ENCODE measurements at places on chromosomes 3 and 15.
A peak's percentile ranks its signal among the peaks of the same experiment; 100 is the strongest.

DNA sequence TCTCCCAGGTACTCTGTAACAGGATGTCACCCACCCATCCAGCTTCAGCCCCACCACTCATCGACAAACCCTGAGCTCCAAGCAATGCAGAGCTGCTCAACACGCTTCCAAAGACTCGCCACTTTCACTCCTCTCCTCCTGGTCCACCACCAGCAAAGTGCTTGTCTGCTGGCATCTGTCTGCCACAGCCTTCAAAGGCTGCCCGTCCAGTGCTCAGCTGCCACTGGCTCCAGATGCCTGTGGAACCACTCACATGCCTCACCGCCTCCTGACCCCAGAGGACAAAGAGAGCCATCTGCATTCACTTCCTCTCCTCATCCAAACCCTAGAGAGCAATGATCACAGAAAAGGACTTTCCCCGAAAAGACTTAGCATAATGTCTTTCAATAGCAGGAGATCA lies 109.5 kb upstream of the OCA2 start:
- no peak for DNase-seq

DNA sequence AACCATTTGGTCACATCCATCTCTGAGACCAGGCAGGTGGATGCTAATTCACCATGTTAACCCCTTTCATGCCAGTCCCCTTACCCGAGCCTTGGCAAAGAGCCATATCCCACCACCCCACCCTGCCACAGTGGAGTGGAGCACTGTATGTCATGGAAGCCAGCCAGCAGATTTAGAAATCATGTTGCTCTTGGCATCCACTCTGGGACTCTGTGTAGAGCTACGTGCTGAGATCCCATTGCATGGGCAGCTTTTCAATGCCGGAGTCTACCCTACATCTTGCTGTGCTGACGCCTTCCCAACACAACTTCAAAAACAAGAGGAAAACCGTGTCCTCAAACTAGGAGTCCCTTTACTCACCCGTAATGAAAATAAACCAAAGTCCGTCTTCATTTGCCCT lies 131.0 kb downstream of the NTRK3 start:
- no peak for DNase-seq

DNA sequence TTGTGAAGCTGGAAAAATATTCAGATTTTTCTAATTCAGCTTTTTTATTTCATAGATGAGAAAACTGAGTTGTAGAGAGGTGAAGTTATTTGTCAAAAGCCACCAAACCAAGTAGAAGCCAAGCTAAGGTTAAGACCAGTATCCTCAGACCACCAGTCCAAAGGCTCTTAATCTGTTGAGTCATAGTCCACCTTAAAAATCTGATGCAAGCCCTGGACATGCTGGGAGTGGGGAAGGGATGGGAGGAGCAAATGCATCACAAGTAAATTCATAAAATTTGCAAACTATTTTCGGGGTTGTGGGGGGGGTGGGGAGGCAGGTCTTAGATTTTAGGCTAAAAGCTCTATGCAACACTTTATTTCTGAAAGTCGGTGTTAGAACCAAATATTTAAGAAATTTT lies 307.7 kb upstream of the SEMA6D start:
- DNase-seq: no peak

DNA sequence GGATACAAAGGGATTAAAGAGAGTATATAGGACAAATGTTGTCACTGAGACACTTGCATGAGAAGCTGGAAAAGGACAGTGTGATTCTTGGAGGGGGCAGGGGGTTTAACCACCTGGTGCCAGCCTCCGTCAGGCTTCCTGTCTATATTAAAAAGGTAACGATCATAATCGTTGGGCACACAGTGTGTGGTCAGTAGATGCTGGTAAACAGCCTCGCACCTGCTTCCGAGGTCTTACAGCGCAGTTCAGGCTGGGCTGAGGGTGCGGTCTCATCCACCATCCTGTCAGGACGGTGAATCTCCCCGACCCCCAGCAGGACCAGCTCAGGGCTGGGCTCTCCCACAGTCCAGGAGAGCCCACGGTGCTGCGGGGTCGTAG lies 47.7 kb upstream of the SMAD6 start:
- no peak for DNase-seq

GRCh38 chr3:160184655-160185054 lies 40.6 kb upstream of the C3orf80 start:
- DNase-seq: no peak

DNA sequence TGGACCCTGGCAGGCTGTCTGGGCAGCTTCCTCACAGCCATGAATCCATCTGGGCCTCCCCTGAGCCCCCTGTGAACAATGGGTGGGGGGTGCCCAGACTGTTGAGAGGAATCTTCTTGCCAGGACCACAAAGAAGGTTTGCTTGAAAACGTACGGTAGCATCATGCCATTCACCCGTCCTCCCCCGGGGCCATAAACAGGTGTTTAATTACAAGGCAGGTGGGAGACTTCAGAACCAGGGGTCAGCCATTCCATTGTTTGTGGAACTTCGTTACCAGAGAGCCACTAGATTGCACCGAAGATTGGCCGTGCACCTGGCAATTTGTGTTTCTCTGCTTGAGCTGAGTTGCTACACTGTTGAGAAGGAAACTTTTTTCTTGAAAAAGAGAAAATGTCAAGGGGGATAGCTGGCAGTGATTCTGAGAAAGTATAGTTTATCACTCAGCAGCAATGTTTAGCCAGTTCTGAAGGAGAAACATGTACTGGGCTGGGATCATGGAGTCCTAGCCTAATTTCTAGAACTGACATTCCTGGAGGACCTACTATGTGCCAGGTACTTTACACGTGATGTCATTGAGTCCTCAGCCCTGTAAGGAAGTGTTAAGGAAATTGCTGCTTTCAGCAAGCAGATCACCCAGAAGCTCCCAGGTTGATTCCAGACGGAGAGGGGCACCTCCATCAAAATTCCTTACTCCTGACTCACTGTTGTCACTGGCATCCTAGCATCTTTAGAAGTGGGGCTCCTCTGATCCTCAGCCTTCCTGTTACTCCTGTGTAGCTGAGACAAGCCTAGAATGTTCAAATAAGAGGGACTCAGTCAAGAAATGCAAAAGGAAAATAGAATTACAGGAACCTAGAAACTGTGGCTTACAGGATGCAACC lies 103.8 kb upstream of the UBE2E1 start:
- DNase-seq: no peak

DNA sequence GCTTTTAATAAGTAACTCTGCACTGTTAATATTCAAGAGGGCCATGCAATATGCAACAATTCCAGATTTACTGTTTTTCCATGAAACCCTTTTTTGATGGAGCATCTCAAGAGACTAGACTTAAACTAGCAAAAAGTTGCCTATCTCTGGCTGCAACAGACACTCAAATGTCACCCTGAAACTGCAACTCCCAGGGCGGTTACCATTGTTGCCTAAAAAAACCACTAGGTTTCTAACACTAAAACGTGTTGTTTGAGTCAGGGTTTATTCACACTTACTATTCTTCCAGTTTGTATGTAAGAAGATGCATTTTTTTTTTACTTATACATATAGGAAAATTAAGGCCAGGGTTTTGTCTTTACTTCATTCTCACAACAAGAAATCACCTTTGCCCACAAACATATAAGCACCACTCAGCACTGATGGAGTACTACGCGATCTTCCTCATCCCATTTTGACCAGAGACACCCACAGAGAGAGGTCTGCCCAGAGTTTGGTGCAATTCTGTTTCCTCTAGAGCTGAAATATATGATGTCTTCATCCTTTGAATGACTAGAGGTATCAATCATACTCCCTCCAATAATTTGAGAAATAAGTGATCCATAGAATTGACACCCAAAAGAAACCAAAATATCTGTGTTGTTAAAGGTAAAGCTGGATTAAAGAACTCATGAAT lies 124.0 kb upstream of the SNTN start:
- DNase-seq: no peak

GRCh38 chr3:6396631-6397030 lies 464.3 kb upstream of the GRM7 start:
- no peak for DNase-seq

DNA sequence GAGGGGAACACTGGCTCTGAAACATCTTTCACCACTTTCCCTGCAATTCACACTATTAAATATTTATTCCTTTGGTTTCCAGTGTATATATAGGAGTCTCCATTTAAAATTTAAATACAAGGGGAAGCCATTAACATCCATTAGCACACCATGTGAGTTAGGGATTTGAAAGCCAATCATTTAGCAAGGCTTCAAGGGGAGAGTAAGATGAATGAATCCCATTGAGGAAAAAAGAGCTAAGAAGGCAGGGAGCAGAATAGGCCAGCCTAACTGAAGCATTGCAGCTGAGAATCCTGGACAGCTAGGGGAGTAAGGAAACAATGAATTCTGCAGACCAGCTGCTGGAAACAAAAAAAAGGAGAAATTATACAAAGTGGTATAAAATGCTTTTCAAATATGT lies 426.1 kb downstream of the IL5RA start:
- no peak for DNase-seq

- no peak for DNase-seq
These were observed 234.6 kb downstream of the THRB start for GRCh38 chr3:24259901-24260512.

DNA sequence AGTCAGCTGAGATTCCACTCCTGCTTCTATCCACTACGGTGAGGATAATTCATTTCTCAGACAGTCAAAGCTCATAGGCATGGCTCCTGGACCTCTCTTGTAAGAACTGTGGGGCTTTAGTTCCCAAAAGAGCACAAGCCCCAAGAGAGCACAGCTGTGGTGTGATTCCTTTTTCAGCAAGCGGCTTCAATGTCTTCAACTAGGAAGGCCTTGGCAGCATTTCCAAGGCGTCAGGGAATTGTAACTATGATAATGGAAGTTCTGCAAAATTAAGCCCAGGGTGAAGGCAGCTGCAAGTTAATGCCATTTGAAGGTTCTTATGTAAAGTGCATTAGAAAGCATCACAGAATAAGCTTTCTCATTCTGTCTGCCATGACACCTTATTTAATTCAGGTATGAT lies 657.1 kb downstream of the GRM7 start:
- no peak for DNase-seq

- no peak for DNase-seq
These were observed 550.0 kb downstream of the AGBL1 start for GRCh38 chr15:86629409-86630356.

GRCh38 chr3:16090024-16090423 lies 84.5 kb upstream of the GALNT15 start:
- DNase-seq: no peak

- DNase-seq: no peak
These were observed 9.7 kb upstream of the LRRC15 start for GRCh38 chr3:194379231-194379630.

DNA sequence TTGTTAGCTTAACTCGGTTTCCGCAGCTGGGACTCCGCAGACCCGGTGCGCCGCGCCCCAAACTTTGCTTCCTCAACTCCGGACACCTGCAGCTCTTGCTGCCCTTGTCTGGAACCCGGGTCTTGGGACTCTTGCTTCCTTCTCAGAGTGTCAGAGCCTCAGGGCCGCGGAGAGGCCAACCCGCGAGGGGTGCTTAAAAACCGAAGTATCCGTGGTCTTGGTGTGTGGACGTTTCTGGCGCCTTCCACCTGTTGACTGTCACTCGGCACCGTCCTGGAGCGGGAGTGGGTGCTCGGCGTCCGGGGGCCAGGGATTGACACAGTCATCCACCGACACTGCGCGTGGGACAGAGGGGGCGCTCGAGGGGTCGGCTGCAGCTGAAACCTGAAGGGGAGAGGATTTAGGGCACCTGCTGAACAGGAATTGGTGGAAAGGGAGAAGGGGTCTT lies 386 bp downstream of the SQOR start:
- peak; percentile 63 for DNase-seq

- DNase-seq: no peak
These were observed 249.5 kb downstream of the IL5RA start for GRCh38 chr3:2860626-2861025.

DNA sequence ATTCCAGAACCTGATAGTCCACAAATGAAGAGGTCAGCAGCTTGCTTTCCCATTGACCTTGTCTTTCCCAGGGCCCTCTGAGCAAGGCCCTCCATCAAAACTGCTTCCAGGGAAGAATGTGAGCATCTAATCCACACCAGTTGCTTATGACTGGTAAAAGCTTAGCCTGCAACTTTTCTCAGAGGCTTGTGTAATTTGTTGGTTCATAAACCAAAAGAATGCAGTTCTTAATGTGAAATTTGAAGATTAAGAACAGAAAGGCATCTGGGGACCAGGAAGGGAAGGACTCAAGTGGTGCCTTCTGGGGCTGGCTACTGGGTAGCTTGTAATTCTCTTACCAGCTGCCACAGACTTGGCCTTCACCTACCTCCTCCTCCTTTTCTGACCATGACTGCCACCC lies 60.9 kb upstream of the EIF1B start:
- DNase-seq: no peak

DNA sequence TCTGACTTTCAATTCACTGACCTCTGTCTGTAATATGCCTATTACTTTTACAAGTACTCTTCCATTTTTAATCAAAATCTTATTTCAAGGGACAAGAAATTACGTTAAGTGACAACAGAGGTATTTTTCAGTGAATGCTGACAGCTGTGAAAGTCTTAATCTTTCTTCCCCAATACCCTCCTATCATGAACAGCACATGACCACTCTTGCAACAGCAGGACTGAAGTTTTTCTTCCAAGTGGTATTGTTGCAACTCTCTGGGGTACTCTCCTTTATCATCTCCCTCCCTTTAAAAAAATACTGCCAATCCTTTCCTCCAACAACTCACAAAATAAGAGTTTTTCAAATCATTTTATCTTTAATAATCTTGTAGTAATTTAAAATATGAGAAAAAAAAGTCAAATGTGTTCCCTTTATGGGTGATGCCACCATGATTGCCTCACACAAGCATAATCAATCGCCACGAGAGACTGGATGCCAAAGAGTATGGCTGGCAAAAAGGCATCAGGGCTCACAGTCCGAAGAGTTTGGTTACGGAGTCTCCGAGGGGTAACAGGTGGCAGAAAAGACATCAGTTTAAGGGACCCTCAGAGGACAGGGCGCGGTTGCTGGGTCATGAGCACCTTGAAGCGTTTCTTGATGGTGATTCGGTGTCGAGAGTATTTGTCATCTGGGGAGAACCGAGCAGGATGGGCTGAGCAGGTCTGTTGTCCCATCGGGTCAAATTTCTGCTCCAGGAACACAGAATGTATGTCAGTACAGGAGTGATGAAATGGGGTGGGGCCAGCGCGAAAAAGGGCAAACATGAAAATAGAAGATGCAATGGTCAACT lies 1.3 kb downstream of the NOP10 start:
- DNase-seq: no peak

DNA sequence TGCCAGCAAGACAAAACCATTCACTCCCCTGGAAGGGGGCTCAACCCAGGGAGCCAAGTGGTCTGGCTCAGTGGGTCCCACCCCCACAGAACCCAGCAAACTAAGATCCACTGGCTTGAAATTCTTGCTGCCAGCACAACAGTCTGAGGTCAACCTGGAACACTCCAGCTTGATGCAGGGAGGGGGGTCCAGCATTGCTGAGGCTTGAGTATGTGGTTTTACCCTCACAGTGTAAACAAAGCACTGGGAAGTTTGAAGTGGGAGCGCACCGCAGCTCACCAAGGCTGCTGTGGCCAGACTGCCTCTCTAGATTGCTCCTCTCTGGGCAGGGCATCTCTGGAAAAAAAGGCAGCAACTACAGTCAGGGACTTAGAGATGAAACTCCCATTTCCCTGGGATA lies 81.7 kb downstream of the MSL2 start:
- DNase-seq: no peak

- no peak for DNase-seq
These were observed 35.9 kb upstream of the MRPS22 start for GRCh38 chr3:139307601-139308555.

- no peak for DNase-seq
These were observed 16.4 kb upstream of the ALDH1A3 start for GRCh38 chr15:100863075-100863795.

- no peak for DNase-seq
These were observed 105.3 kb downstream of the LSM3 start for GRCh38 chr3:14283813-14284438.

GRCh38 chr3:171777596-171777995 lies 32.7 kb downstream of the PLD1 start:
- DNase-seq: no peak

- no peak for DNase-seq
These were observed 524 bp downstream of the MRPS11 start for GRCh38 chr15:88467935-88468528.

All from activated CD4-positive, CD25-positive, alpha-beta regulatory T cell treated with anti-CD3 and anti-CD28 coated beads, Interleukin-2, amount 50 U/mL, for 72 hours (primary cell).